ENCODE measurements at places on chromosomes 16 and 17. TPM values are rescaled to one million over a fixed set of nuclear protein-coding genes. Genes with fewer than 3 reads are reported as not detected.

- no peak for DNase-seq
- no peak overlapping the region for H3K4me3 ChIP-seq
- H3K27me3 ChIP-seq, result no peaks in the 10 kb centered on the region
- no peaks in the 10 kb centered on the region for H3K4me1 ChIP-seq
Measured at GRCh38 chr17:68400404-68400735, 56.9 kb downstream of the WIPI1 start.

- no peaks in the 10 kb centered on the region for H3K36me3 ChIP-seq
- H3K4me3 ChIP-seq, result no peak overlapping the region
- H3K27me3 ChIP-seq, result no peaks in the 10 kb centered on the region
- no peak for DNase-seq
Measured at GRCh38 chr17:3015890-3016289, 47.5 kb downstream of the OR1D5 start.

DNA sequence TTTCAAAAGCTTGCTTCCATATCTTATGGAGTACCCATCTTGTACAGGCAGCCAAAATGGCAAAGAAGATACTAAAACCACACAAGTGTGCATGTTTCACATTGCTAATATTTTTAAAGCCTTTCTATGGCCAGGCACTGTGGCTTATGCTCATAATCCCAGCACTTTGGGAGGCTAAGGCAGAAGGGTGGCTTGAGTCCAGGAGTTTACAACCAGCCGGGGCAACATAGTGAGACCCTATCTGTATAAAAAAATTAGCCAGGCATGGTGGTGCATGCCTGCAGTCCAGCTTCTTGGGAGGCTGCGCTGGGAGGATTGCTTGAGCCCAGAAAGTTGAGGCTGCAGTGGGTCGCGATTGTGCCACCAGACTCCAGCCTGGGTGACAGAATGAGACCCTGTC, 71.3 kb downstream of the YPEL2 start:
- no peak overlapping the region for H3K27ac ChIP-seq
- H3K4me1 ChIP-seq, result peaks cover 4% of the 10 kb centered on the region
- no peaks in the 10 kb centered on the region for H3K27me3 ChIP-seq
- no peak overlapping the region for H3K4me3 ChIP-seq

GRCh38 chr17:5832886-5833285, 237.3 kb upstream of the WSCD1 start:
- peaks cover 11% of the 10 kb centered on the region for H3K4me1 ChIP-seq
- H3K27ac ChIP-seq, result no peak overlapping the region
- no peaks in the 10 kb centered on the region for H3K36me3 ChIP-seq
- no peak overlapping the region for H3K4me3 ChIP-seq
- H3K27me3 ChIP-seq, result no peaks in the 10 kb centered on the region
- DNase-seq, result peak; percentile 26

DNA sequence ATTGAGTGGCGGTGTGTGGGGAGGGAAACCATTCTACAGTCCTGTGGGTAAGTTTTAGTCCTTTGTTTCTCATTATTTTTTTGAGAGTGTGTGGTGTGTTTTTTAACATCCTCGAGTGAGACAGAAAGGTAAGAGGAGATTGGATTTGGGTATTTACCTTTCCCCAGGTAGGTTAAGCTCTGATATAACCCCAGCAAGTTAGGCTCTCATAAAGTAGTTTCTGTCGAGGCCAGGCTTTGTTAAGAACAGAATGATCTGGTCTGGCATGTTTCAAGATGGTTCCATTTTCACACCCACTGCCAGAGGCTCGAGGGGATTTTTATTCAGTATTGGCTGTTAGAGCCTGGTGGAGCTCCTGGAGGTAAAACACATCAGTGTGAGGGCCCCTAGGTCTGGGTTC, 62.9 kb downstream of the BCAS3 start:
- no peak for DNase-seq
- H3K4me1 ChIP-seq, result peaks cover 4% of the 10 kb centered on the region
- H3K36me3 ChIP-seq, result no peaks in the 10 kb centered on the region
- H3K27me3 ChIP-seq, result no peaks in the 10 kb centered on the region
- no peak overlapping the region for H3K4me3 ChIP-seq
- no peak overlapping the region for H3K27ac ChIP-seq

Gene WWP2
- 10.5 TPM for total RNA-seq

Gene TNFRSF17
- not detected for total RNA-seq

Gene SCGB1C2
- not detected for total RNA-seq

Gene IRX3
- 14.1 TPM for total RNA-seq

Gene CLDN9
- total RNA-seq, result not detected

All from SJCRH30 (cell line).